ENCODE measurements at places on chromosomes 5 and 9. TPM values are rescaled to one million over a fixed set of nuclear protein-coding genes. Genes with fewer than 3 reads are reported as not detected.

Gene PCDHGA3
- not detected for total RNA-seq

DNA sequence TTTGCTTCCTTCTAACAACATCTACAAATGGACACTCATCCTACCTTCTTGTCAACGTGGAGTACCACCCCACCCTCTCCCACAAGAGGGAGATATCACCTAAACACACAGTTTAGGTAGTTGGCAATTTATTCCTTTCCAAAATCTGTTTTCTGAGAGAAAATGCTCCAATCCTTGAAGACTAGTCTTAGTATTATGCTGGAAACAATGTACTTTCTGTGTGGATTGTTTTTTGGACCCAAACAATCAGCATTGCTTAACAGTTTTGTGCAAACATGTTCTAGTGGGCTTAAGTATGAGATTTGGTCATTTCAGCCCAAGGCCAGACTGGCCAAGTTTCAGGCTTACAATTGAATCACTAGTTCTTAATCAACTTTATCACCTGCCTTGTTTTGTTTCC lies 359.1 kb downstream of the ARHGEF28 start:
- no peak for DNase-seq

DNA sequence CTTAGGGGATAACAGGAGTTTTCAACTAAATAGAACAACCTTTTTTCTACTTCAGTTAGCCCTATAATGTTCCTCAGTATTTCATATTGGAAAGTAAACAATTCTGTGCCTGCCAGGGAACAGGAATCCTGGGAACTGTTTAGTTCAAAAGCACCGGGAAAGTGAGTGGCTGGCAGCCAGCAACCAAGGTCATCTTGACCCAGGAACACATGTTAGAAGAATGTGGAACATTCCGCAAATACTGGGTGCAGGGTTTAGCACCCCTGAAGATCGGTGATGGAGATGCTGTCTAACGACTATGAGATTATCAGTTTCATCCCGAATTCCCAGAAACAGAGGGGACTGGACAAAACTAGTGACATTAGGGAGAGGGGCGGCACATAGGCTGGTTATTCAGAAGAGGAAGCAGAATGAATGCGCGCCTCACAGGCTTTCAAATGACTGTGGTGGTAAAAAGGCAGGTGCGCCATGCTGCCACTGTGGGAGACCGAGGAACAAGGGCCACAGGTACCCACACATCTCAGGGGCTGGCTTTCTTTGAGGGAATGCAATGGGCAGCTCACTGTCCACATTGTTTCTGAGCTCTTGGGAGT lies 51.2 kb downstream of the IPPK start:
- no peak for DNase-seq

Gene PDE6A
- total RNA-seq: 0.33 TPM

Gene WHRN
- total RNA-seq: 18.0 TPM

Gene PCDHA10
- 0.33 TPM for total RNA-seq

DNA sequence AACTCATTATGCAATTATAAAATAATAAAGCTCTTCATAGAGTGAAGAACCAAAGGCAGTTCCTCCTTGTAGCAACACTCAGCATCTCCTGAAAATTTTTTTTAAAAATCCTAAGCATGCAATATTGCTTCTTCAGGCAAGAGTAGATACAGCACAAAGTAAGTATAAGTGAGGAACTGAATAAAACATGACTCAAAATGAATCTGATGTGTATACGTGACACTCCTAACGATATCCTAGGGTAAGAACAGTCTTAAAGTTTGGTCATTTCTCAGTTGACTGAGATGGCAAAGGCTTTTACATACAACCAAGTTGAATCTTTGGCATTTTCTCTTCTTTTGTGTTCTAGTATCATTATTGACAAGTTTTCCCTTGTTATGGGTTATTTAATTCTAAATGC lies 41.1 kb upstream of the AOPEP start:
- no peak for DNase-seq

Data from Panc1 (cell line).